ENCODE measurements at places on chromosomes 12 and 14.

DNA sequence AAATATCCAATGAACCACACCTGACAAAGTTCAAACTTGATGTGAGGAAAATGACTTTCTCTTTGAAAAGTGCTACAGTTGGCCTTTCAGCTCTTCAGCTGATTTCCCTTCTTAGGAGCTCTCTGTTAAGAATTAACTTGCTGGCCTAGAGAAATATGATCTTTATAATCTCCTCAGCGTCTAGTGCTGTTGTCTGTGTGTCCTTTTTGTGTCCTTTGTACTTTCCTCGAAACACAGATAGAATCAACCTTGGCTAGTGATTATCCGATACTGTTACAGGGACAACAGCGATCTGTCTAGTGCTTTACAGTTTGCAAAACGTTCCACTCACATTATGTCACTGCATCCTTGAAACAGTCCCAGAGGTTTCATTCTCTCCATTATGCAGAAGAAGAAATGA lies 162.8 kb upstream of the RMST start:
- DNase-seq: no peak

GRCh38 chr14:96888158-96888557 lies 91.0 kb downstream of the VRK1 start:
- DNase-seq: no peak

DNA sequence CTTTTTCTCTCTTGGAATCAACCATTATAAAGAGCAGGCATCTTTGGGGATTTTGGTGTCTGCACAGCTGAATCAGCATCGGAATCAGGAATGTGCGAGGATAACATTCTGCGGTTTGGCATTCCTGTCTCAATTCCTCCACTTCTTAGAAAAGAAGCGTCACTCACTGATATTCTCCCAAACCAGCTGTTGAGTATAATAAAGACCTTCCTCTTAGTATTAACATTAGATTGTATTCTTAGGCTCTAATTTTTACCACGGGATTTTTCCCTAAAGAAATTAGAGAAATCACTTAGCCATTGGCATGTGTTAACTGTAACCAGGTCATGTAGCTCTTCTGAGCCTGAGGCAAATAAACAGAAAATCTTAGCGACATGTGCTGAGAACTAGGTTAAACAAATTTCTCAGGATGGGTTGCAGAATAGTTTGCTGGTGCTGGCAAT lies 128.7 kb downstream of the TMX1 start:
- DNase-seq: peak; percentile 71

GRCh38 chr12:124379938-124380754 lies 85.3 kb downstream of the RFLNA start:
- DNase-seq: no peak

- DNase-seq: no peak
Measured at GRCh38 chr12:46400406-46400805, 27.8 kb upstream of the SLC38A2 start.

GRCh38 chr14:64476438-64476837 lies 11.1 kb downstream of the AKAP5 start:
- no peak for DNase-seq

- peak; percentile 77 for DNase-seq
Measured at GRCh38 chr12:12032851-12033797, 37.6 kb upstream of the BCL2L14 start.

Measured in smooth muscle cell of the brain vasculature (primary cell).